ENCODE measurements at places on chromosomes 11 and 22.

DNA sequence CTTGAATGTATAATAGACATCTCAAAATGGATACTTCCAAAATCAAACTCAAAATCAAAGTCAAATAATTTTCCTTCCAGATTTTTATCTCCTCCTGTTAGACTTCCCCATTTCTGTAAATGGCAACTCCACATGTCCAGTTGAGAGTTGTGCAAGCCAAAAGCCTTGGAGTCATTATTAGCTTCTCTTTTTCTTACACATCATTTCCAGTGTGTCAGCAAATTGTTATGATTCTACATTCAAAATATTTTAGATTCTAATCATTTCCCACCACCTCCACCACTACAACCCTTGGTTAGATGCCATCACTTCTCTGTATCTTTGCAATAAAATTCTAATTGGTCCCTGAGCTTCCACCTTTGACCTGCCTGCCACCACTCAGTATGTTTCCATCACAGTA, 155.7 kb downstream of the CNTN5 start:
- no peak for DNase-seq
- H3K4me1 ChIP-seq: no peaks in the 10 kb centered on the region
- no peaks in the 10 kb centered on the region for H3K36me3 ChIP-seq
- no peak overlapping the region for H3K4me3 ChIP-seq
- H3K27ac ChIP-seq: no peak overlapping the region

GRCh38 chr22:31284281-31285155, 7.8 kb downstream of the PIK3IP1 start:
- no peak overlapping the region for H3K4me3 ChIP-seq
- peak overlapping the region; percentile 76 for H3K27ac ChIP-seq
- H3K4me1 ChIP-seq: peaks cover 35% of the 10 kb centered on the region
- H3K36me3 ChIP-seq: no peaks in the 10 kb centered on the region

- peaks cover 36% of the 10 kb centered on the region for H3K36me3 ChIP-seq
- H3K27me3 ChIP-seq: no peaks in the 10 kb centered on the region
- peak overlapping the region; percentile 100 for H3K4me3 ChIP-seq
- DNase-seq: no peak
Observed at GRCh38 chr11:17076517-17077239, 789 bp downstream of the RPS13 start.

DNA sequence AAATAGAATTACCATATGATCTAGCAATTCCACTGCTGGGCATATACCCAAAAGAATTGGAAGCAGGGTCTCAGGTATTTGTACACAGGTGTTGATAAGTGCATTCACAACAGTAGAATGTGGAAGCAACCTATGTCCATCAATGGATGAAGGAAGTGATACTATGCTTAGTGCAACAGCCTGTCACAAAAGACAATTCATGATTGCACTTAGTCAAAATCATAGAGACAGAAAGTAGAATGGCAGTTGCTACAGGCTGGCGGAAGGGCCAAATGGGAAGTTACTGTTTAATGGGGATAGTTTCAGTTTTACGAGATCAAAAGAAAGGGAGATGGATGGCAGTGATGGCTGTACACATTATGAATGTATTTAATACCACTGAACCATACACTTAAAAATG, 42.0 kb downstream of the SGSM3 start:
- H3K27ac ChIP-seq: no peak overlapping the region
- H3K4me1 ChIP-seq: peaks cover 15% of the 10 kb centered on the region
- no peak for DNase-seq
- H3K27me3 ChIP-seq: no peaks in the 10 kb centered on the region
- H3K36me3 ChIP-seq: peaks cover 23% of the 10 kb centered on the region

DNA sequence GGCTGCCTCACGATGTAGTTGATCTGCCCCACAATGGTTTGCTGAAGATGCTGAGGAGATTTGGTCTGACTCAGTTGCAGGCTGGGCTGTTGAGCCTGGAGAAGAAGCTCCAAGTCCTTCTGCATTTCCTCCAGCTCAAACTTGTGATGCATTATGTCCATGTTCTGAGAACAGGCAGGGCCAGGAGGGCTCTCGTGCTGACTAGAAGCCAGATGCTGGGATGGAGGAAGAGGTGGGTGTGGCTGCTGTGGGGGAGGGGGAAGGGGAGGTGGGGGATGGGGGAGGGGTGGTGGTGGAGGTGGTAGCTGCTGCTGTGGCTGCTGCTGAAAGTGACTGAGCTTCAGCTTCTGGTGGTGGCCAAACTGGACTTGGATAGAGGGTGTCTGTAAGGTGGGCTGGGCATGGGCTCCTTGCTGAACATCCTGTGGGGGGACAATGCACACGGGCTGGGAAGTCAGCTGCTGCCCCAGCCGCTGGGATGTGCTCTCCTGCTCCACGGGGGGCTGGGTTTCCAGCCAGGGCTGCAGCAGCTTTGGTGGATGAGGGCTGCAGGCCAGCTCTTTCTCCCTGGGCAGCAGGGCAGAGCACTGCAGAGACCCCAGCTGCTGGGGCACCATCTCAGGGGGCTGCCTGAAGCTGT, 42.1 kb downstream of the TRIM66 start:
- H3K27me3 ChIP-seq: peaks cover 6% of the 10 kb centered on the region
- no peak overlapping the region for H3K4me3 ChIP-seq
- DNase-seq: no peak
- H3K27ac ChIP-seq: no peak overlapping the region
- peaks cover 14% of the 10 kb centered on the region for H3K36me3 ChIP-seq

DNA sequence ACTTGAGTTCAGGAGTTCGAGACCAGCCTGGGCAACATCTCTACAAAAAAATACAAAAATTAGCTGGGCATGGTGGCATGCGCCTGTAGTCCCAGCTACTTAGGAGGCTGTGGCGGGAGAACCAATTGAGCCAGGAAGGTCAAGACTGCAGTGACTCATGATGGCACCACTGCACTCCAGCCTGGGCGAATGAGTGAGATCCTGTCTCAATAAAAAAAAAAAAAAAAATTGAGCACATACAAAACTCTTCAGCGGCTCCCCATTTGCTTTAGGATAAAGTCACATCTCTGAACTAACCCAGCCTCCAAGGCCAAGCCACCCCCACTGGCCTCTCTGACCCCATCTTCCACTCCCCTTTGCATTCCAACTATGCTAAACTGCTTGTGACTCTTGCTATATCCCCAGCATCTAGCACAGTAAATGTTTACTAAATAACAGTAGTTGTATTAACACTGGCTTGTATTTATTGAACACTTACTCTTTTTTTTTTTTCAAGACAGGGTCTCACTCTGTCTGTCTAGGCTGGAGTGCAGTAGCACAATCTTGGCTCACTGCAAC, 28.9 kb downstream of the CREB3L1 start:
- H3K27me3 ChIP-seq: peaks cover 9% of the 10 kb centered on the region
- no peak for DNase-seq
- peaks cover 4% of the 10 kb centered on the region for H3K36me3 ChIP-seq
- H3K27ac ChIP-seq: no peak overlapping the region
- H3K4me3 ChIP-seq: no peak overlapping the region

GRCh38 chr11:70381872-70382861, 16.2 kb upstream of the CTTN start:
- peaks cover 55% of the 10 kb centered on the region for H3K36me3 ChIP-seq
- DNase-seq: no peak
- H3K27ac ChIP-seq: peak overlapping the region; percentile 86
- peaks cover 11% of the 10 kb centered on the region for H3K4me1 ChIP-seq
- H3K27me3 ChIP-seq: no peaks in the 10 kb centered on the region
- no peak overlapping the region for H3K4me3 ChIP-seq

DNA sequence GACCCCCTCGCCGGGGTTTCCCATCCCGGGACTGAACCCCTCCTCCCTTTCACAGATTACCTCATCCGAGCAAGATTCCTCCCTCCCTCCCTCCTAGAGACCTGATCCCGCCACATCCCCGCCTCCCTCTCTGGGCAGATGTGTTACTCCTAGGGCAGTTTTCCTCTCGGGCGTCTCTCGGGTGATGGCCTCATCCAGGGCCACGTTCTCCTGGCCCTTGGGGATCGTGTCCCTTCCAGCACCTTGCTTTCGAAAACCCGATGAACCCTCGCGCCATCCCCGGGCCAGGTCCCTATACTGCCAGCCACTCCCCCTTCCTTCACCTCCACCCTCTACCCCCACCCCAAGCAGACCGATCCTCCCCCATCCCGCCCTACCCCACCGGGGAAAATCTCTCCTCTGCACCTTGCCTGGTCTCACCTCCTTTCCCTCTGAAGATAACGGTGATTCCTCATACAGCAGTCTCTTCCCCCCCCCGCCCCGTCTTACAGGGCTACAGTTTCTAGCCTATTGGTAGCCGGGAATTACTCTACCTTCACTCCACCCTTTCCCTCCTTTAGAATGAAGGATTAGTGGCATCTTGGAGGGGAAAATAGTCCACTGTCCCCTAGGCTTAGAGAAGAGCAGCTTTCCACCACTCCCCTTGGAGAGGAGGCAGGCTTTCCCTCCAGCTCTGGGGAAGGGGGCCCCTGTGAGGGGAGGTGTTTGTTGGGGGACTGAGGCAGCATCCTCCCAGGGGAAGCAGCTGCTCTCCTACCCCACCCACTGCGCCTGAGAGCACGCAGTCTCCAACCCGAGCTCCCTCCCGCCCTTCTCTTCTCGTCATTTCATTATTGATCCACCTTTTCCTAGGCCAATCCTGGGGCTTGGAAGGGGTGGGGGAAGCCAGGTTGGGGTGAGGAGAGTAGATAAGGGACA, 1.2 kb downstream of the KMT2A start:
- DNase-seq: peak; percentile 54
- H3K27ac ChIP-seq: peak overlapping the region; percentile 98
- peaks cover 2% of the 10 kb centered on the region for H3K27me3 ChIP-seq
- H3K36me3 ChIP-seq: no peaks in the 10 kb centered on the region

DNA sequence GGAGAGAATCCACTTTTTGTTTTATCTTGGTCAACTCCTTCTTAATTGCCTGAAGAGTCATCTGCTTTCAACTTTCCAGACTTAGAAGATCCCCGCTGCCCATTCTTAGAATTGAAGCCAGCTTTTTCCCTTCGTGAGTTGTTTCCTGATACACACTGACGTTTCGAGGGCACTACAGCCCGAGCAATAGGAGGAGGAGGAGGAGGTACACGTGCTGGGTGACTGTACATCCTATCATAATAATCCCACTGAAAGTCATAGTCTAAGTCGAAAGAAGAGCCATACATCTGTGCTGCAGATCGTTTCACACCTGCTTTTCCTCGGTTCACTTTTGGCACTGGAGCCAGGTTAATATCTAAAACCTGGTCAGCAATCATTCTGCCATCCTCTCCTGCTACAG, 606.1 kb downstream of the DLG2 start:
- DNase-seq: no peak
- no peaks in the 10 kb centered on the region for H3K4me1 ChIP-seq

- DNase-seq: no peak
- no peak overlapping the region for H3K4me3 ChIP-seq
- H3K27me3 ChIP-seq: no peaks in the 10 kb centered on the region
Observed at GRCh38 chr11:13440100-13440855, 22.7 kb downstream of the BTBD10 start.

GRCh38 chr11:106961518-106961917, 56.8 kb downstream of the GUCY1A2 start:
- no peaks in the 10 kb centered on the region for H3K36me3 ChIP-seq
- DNase-seq: no peak
- no peak overlapping the region for H3K27ac ChIP-seq
- H3K4me1 ChIP-seq: peaks cover 24% of the 10 kb centered on the region
- no peaks in the 10 kb centered on the region for H3K27me3 ChIP-seq

- peaks cover 8% of the 10 kb centered on the region for H3K27me3 ChIP-seq
- no peaks in the 10 kb centered on the region for H3K4me1 ChIP-seq
- H3K27ac ChIP-seq: no peak overlapping the region
- H3K4me3 ChIP-seq: no peak overlapping the region
Observed at GRCh38 chr11:92960886-92961285, 8.6 kb upstream of the MTNR1B start.

- no peak for DNase-seq
- no peak overlapping the region for H3K27ac ChIP-seq
- peaks cover 19% of the 10 kb centered on the region for H3K27me3 ChIP-seq
- peaks cover 20% of the 10 kb centered on the region for H3K4me1 ChIP-seq
Observed at GRCh38 chr22:35611891-35612576, 5.1 kb downstream of the MB start.

- peaks cover 5% of the 10 kb centered on the region for H3K27me3 ChIP-seq
- H3K27ac ChIP-seq: no peak overlapping the region
- H3K36me3 ChIP-seq: no peaks in the 10 kb centered on the region
- H3K4me3 ChIP-seq: no peak overlapping the region
- no peaks in the 10 kb centered on the region for H3K4me1 ChIP-seq
Observed at GRCh38 chr11:5507177-5507932, 2.4 kb downstream of the UBQLN3 start.
